ENCODE measurements at places on chromosomes 16 and 17.

GRCh38 chr17:34361478-34362061, 1.5 kb downstream of the CCL1 start:
- DNase-seq, result no peak

- no peak for DNase-seq
Measured at GRCh38 chr16:68539711-68540239, 684 bp downstream of the ZFP90 start.

DNA sequence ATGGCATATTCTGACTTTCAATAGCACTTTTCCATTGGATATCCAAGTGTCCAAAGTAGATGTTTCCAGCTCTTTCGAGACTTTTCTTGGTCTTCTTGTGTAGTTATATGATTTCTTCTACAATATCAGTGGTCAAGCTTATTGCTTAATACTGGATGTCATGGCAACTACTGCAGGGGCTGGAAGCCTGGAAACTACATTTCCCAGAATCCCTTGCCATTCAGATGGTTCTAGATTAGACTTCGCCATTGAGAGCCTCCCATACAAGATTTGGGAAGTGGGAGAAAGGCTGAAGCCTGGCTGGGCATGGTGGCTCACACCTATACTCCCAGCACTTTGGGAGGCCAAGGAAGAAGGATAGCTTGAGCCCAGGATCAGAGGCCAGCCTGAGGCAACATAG, 153.6 kb downstream of the C16orf95 start:
- DNase-seq, result no peak

- DNase-seq, result no peak
Measured at GRCh38 chr17:61362852-61363600, 36.6 kb upstream of the TBX2 start.

DNA sequence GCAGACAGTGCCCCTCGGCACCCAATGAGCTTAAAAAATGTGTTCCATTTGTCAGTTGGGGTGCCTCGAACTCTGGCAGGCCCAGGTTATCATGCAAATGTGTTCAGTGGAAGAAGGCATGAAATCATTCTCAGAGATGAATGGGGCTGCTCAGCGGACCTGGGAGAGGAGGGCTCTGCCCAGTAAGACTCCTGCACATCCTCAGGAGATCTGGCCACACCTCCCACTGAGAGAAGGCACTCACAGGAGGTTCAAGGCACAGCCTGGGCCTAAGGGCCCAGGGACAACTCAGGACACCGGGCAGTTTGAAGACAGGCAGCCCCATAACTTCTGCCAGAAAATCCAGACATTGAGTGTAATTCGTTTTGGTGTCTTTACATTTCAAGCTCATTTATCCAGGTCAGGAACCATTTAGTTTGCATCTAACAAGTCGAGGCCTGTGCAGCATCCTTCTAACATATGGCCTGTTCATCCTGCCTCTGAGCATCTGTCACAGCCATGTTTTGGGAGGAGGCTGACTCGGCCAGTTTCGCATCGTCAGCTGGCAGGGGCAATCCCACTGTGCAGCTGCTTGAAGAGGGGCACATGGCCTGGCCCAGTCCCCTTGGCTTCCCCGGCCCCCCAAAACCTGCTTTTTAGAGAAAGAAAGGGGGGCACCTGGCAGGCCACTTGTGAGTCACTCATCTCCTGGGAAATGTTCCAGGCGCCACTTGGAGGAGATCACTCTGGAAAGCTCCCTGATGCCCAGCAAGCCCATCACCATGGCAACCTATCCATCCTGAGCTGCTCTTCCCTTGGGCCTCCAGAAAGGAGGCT, 31.2 kb upstream of the BCAR1 start:
- DNase-seq, result no peak

- no peak for DNase-seq
Measured at GRCh38 chr17:36939802-36940312, 2.6 kb downstream of the LHX1 start.

GRCh38 chr17:10550014-10550413, 556 bp upstream of the MYH2 start:
- no peak for DNase-seq

- no peak for DNase-seq
Measured at GRCh38 chr16:75392906-75393305, 40.4 kb downstream of the CFDP1 start.

DNA sequence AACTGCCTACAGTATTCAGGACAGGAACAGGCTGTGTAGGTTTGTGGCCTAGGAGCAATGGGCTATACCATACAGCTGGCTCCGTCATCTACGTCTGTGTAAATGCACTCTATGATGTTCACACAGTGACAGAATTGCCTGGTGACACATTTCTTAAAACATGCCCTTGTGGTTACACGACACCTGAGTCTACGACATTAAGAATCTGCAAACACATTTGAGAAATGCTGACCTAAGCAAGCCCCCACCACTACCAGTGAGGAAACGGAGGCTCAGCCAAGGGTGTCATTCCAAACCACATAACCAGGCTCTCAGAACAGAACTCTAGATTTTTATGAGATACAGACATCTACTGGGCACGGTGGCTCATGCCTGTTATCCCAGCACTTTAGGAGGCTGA, 23.5 kb downstream of the USP36 start:
- peak; percentile 27 for DNase-seq

GRCh38 chr16:27237219-27238015, 31.2 kb downstream of the NSMCE1 start:
- DNase-seq, result peak; percentile 67

- DNase-seq, result no peak
Measured at GRCh38 chr16:8519179-8519578, 71.1 kb downstream of the TMEM114 start.

GRCh38 chr17:57861790-57862693, 12.2 kb upstream of the MRPS23 start:
- DNase-seq, result no peak

DNA sequence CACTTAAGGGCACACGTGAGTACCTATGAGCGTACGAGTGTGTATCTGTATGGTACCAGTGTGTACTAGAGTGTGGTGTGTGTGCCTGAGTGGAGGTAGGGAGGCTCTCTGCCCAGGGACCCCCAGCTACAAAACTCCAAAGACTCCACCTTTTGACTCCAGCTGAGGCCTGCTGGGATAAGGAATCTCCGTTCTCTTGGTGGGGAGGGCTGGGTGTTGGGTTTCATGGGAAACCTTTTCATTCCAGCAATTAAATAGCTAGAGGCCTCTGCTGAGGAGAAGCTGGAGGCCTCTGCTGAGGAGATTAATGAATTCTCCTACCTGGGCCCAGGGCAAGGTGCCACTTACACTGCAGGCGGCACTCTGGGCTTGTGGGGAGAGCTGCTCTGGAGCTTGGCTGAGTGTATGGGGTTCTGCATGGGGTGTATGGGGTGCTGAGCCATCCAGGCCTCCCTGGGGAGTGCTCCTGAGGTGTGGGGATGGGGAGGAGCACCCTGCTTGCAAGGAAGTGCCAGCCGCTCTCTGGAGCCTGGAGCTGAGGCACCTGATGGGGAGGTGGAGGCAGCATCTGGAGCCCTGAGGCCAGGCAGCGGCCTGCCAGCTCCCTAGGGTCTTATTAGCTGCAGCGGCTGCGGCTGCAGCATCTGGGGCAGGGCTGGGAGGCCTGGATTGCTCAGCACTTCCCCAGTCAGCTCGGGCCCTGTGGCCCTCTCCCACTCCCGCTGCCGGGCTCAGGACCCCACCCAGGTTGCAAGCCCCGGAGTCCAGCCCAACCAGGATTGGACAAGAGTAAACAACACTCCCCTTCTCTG, 4.6 kb downstream of the ANKRD13B start:
- no peak for DNase-seq

- no peak for DNase-seq
Measured at GRCh38 chr17:61064087-61064951, 335.3 kb upstream of the TBX2 start.

- no peak for DNase-seq
Measured at GRCh38 chr16:28179354-28179753, 32.4 kb downstream of the XPO6 start.

DNA sequence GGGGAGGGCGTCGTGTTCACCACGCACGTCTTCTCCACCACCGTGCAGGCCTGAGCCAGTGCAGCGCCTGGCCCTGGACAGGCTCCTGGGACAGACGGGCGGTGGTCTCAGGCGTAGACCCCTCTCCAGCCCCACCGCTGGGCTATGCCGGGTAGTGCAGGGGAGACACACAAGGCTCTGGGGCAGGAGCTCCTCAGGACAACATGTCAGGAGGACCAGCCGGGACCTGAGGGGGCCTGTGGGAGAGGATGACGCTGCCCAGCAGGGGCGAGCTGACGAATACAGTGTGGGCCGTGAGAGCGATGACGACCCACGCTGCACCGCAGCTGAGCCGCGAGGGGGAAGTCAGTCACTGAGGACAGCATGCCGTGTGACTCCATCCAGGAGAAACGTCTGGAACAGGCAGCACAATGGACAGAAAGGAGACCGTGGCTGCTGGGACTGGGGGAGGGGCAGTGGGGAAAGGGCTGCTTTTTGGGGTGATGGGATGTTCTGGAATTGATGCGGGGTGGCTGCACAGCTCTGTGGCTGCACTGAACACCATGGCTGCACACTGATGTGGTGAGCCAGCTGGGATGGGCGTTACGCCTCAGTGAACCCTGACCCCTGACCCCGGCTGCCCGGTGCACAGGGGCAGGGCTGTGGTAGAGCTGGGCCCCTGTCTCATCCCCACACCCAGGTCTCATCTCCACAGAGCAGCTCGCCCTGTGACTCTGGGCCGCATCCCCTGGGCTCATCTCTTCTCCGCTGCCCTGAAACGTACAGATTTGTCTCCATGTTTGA, 20.2 kb downstream of the DNASE1 start:
- no peak for DNase-seq

- DNase-seq, result no peak
Measured at GRCh38 chr17:69410671-69411070, 3.8 kb upstream of the MAP2K6 start.

DNA sequence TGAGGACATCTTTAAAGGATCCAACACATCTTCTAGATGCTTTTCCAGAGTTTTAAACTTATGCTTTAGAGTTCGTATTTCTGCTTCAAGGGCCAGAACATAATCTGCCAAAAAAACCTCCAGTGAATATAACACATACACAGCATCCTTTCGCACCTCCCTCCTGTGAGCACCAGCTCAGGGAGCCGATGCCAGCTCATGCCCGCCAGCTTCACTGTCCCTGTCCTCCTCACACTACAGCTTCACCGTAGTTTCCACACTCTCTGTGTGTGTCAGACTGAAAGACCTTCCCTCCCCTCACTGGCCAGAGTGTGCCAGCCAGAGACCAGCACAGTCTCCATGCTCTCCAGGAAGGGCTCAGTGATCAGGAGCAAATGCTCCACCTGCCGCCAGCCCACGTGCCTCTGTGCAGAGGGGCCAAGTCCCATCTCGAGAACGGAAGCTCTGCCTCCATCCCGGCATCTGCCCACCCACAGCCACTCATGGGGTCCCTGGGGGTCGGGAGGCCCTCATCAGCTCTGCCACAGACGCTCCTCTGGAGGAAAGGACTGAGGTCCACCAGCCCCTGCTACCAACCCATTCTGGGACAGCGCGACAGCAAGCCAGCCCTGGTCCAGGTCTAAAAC, 40.8 kb downstream of the CCDC57 start:
- DNase-seq, result no peak

DNA sequence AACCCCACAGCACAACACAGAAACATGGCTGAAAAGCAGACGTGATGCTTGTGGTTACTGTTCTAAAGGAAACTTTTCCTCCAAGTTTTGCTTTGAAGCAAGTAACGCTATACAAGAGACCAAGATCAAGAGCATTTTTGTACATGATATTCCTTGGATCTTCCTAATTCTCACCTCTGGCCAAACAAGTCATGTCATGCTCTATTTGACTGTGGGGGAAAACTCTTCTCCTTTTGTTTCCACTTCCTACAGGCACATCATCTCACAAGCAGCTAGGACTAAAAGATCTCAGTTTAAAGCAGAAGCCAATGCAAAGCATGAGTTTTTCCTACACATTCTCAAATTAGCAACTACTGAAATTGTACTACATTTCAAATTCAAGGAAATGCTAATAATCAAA, 50.7 kb downstream of the CFDP1 start:
- DNase-seq, result no peak

GRCh38 chr17:72614476-72614870, 478.0 kb downstream of the SLC39A11 start:
- DNase-seq, result no peak

- peak; percentile 30 for DNase-seq
Measured at GRCh38 chr17:17300624-17301568, 2.3 kb upstream of the NT5M start.

DNA sequence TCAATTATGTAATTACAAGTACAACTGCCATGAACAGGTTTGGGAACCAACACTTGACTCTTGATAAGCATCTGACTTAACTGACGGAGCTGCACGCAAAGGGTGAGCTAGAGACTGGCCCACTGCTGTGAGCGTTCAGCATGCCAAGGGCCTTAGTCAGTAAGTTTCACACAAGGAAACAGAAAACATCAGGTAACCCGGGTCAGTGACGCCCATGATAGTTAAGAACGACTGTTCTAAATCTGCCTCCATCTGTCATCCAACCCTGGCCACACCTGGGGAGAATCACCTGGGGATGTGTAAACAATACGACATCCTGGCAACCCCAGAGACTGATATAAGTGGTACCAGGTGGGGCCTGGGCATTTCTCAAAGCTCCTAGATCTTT, 12.3 kb downstream of the SMIM5 start:
- DNase-seq, result no peak

DNA sequence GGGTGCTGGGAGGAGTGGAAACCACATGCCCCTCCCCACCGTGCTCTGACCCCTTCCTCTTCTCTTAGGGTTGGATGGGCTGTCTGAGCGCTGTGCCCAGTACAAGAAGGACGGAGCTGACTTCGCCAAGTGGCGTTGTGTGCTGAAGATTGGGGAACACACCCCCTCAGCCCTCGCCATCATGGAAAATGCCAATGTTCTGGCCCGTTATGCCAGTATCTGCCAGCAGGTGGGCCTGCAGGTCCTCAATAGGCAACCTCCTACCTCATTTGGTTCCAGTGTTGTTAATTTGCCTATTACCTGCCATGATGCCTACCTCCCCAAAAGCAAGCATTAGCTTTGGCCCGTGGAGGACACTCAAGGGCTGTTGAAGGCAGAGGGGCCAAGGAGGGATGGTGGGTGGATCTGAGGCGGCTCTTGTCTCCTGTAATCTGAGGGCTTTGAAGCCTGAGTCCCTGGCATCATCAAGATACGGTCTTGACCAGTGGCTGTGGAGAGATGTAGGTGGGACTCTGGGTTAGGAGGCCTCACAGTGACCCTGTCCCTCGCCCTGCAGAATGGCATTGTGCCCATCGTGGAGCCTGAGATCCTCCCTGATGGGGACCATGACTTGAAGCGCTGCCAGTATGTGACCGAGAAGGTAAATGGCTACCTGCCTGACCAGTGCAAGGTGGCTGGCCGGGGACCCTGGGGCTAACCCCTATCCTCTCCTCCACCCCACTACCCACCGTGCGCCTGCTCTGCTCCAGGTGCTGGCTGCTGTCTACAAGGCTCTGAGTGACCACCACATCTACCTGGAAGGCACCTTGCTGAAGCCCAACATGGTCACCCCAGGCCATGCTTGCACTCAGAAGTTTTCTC, 3.4 kb downstream of the ALDOA start:
- peak; percentile 34 for DNase-seq

DNA sequence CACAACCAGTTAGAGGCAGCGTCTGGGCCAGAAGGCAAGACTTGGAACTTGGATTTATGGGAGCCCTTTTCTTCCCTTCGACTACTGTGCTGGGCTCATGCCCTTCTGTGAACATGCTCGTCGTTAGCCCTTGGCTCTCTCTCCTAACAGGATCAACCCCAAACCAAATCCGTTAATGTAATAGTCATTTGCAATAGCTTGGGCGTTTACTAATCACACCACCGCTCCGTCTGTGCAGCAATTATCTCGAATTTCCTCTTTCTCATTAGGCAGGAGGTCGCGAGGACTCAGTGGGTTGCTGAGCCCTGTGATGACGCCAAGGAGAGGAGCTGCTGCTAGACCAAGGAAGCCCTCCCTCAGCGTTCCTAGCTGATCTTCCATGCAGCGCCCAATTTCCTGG, 114.7 kb downstream of the ENGASE start:
- DNase-seq, result no peak

- DNase-seq, result no peak
Measured at GRCh38 chr17:11953924-11954323, 43.4 kb downstream of the ZNF18 start.
